ENCODE measurements at places on chromosomes 12 and 14. TPM values are rescaled to one million over a fixed set of nuclear protein-coding genes. Genes with fewer than 3 reads are reported as not detected.

Gene CCDC177
- not detected for total RNA-seq

Gene BBOF1
- total RNA-seq: 2.7 TPM

Gene ADAM20
- total RNA-seq: not detected

Gene SLC39A2
- 10.4 TPM for total RNA-seq

Gene RNASE7
- 2.2 TPM for total RNA-seq

Gene NR1H4
- not detected for total RNA-seq

Gene CMA1
- not detected for total RNA-seq

Gene OR6S1
- not detected for total RNA-seq

Gene NR4A1
- total RNA-seq: 1.9 TPM

Gene APOF
- not detected for total RNA-seq

Gene SYT1
- total RNA-seq: 0.49 TPM

Gene CLEC6A
- total RNA-seq: not detected

Gene TBK1
- 16.3 TPM for total RNA-seq

Gene SERPINA12
- not detected for total RNA-seq

Gene GSG1
- total RNA-seq: not detected

Gene BEST3
- not detected for total RNA-seq

Gene DTX1
- total RNA-seq: not detected

Measured in airway epithelial cell (primary cell).